Mucosa of gallbladder (tissue), 1 donor: ENCODE measurements at places on chromosomes 3 and 15. TPM values are rescaled to one million over a fixed set of nuclear protein-coding genes. Genes with fewer than 3 reads are reported as not detected.

DNA sequence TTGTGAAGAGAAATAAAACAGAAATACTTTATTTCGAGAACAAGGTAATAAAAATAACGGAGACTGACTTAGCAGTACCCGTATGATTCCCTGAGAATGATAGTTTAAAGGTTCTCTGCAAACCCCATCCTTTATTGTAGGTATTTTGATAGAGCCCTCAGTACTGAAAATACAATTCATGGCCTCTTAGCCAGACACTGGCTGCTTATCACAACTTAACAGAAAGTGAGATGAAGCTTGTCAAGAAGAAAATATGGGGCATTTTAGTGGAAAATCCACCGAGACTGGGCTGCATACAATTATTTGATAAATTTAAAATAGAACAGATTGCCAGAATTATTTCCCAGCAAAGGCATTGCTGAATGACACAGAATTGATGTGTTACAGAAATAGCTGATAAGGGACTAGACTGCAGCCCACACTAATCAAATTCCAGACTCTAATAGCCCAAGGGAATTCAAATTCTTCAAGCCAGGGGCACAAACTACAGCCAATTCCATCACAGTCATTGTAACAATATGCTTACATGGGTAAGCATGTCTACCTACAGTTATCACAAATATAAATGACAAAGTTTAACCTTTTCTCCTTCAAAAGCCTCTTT, 521.9 kb downstream of the PLOD2 start:
- no peak for DNase-seq

- DNase-seq = peak; percentile 80
These were observed at the start of gene SPTSSB for GRCh38 chr3:161371441-161372320. Gene SPTSSB (minus strand): TSS chr3:161371517. CDS start chr3:161346323, 25,194 bp downstream.

- peak; percentile 69 for DNase-seq
These were observed 138.1 kb downstream of the TMCO5A start for GRCh38 chr15:38072348-38073177.

DNA sequence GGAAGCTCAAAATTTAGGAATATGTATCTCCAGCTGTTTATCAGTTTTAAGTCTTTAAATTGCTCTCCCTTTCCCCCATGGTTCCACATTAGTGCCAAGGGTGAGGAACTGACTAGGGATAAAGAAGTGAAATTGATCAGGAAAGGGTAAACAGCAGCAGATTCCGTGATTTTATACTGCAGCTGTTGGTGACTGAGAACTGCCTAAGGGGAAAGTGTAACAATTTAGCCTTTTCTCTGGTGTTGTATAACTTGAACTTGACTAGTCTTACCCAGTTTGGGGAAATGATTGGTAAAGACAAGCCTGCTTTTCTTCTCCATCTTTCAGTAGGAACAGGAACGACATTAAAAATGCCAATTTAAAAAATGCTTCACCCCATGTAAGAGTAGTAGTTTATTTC, 5.0 kb downstream of the SPRED1 start:
- DNase-seq = no peak

GRCh38 chr3:195080571-195081151, 190.3 kb downstream of the XXYLT1 start:
- DNase-seq = peak; percentile 28

GRCh38 chr3:64152086-64152485, 73.2 kb downstream of the PRICKLE2 start:
- peak; percentile 19 for DNase-seq

DNA sequence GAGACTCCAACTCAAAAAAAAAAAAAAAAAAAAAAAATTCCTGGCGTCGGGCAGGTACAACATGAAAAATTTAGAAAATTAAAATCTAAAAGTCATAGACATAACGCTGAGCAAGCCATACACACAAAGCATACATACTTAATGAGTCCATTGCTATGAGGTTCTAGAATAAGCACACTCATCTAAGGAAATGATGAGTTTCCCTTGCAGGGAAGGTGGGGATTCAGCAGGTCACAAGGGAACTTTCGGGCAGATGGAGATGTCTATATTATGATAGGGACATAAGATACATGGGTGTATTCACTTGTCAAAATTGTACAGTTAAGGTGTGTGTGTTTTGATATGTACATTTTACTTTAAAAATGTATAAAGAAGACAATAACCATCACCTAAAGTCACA, 120.2 kb upstream of the LIPC start:
- no peak for DNase-seq

Gene ZBTB47
- 41.2 TPM for total RNA-seq
